Skin of body (tissue), 3 donors: ENCODE measurements at places on chromosomes 1 and 21. TPM values are rescaled to one million over a fixed set of nuclear protein-coding genes. Genes with fewer than 3 reads are reported as not detected.

GRCh38 chr1:171595324-171595723 is 26.7 kb upstream of the MYOCOS start:
- no peak for DNase-seq

- no peak for DNase-seq
Observed at GRCh38 chr1:27388337-27389005, 4.0 kb upstream of the GPR3 start.

- DNase-seq = no peak
Observed at GRCh38 chr1:99457381-99458165, 188.3 kb upstream of the PALMD start.

DNA sequence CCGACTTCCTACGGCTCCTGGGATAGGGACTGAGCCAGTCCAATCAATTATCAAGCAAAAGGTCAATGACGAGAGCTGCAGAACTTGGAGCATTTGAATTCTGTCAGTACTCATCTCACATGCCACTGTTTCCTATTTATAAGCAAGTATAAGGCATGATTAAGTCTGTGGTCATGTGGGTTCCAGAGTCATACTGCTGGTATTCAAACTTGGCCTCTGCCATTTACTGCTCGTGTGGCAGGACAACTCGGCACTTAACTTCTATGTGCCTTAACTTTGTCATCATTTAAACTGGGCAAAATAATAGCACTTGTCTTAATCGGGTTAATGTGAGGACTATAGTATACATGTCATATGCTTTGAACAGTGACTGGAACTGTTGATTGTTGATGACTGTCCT is 44.9 kb upstream of the TNFSF18 start:
- DNase-seq = no peak

GRCh38 chr1:184513966-184514365 is 127.1 kb downstream of the C1orf21 start:
- no peak for DNase-seq

DNA sequence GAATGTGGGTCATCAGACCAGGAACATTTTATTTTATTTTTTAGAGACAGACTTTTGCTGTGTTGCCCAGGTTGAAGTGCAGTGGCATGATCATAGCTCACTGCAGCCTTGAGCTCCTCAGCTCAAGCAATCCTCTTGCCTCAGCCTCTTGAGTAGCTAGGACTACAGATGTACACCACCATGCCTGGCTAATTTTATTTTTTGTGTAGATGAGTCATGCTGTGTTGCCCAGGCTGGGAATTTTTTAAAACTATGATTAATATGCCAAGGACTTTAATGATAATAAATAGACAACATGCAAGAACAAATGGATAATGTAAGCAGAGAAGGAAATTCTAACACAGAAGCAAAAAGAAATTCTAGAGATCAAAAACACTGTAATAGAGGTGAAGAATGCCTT is 142.4 kb downstream of the AK5 start:
- DNase-seq = no peak

DNA sequence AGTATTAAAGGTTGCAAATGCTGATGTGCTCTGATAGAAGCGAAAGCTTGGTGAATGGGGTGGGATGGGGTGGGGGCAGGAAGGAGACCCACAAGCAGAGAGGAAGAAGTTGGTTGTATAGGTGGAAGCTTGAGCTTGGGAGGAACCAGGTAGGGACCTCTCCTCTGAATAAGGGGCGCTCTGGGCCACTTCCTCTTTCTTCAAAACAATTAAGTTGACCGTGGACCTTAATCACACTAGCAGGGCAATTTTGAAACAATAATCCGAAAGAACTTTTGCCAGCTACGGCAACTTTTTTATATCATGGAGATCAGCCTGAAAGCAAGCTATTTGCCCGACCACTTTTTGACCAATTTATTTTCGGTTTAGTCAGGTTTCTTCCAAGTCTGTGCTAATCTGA is 1.9 kb upstream of the DYRK1A start:
- DNase-seq = no peak

DNA sequence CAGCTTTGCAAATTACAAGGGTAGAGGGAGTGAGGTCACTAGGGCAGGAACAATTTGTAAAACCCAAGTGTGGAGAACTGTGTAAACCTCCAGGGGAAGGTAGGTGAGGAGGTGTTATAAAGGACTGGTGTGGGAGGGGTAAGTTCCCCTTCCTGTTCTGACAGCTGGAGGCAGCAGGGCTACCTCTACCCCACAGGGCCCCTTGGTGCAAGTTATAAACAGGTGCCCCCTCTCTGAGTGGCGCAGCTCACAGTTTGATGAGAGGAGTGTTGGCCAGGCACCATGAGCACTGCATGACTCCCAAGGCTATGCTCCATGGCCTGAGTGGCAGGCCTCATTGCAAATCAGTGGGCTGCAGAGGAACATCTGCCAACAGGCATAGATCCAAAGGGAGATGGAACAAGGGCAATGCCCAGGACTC is 41.0 kb downstream of the MFSD2A start:
- no peak for DNase-seq

DNA sequence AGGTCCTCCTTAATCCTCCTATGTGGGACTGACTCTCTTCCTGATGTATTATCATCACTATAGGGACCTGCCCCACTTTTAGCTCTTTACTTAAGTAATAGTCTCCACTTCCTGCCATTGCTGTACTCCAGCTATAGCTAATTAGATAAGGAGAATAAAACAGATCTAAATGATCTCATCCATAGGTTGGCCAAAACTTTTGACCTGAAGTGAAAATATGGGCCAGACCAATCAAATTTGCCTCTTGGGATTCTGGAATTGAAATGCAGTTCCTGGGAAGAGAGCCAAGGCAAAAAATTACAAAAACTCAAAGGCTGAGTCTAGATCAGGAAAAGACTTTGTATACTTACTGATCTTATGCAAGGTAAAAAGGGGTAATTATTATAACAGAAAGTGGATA is 36.1 kb upstream of the PDE4B start:
- DNase-seq = no peak

GRCh38 chr1:101435831-101436511 is 199.2 kb downstream of the S1PR1 start:
- no peak for DNase-seq

- no peak for DNase-seq
Observed at GRCh38 chr1:216553040-216553439, 129.8 kb upstream of the USH2A start.

GRCh38 chr1:180988253-180988752 is 34.4 kb downstream of the STX6 start:
- DNase-seq = no peak

GRCh38 chr1:168050307-168050706 is 86.4 kb downstream of the GPR161 start:
- DNase-seq = no peak

DNA sequence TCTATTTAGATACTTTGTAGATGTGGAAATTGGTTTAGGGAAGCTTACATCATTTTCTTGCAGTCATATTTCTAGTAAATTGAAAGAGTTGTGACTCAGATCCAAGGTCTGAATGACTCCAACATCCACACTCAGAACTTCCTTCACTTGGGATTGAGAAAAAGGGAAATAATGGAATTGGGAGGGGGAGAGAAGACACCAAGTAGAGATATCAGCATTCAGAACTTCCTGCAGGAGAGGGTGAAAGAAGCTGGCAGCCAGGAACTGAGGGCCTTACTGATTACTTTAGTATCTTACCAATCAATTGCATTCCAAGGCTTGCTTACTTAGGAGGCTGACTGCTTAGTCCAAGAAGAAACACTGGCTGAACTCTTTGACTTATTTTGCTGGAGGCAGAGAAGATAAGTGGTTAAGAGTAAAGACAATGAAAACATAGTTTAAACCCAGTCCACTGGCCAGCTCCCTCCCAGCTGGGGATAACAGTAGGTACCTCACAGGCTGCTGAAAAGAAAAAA is 21.7 kb downstream of the APP start:
- no peak for DNase-seq

GRCh38 chr1:208445758-208446203 is 201.6 kb upstream of the PLXNA2 start:
- DNase-seq = no peak

DNA sequence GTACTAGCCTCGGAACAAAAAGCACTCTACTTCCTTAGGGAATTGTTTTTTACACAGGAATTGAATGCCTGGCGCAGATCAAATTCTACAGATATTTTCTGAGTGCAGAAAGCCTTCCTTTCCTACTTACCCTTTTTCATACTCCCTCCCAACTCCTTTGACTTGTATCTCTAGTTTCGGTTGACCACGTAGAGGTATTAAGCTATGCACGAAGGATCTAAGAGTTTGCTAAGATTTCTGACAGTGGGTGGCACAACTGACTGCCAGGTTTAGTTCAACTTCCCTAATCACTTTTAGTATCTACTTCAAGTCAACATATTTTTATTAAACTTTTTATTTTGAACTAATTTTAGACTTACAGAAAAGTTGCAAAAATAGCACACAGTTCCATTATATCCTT is 5.0 kb downstream of the TOR1AIP2 start:
- DNase-seq = no peak

DNA sequence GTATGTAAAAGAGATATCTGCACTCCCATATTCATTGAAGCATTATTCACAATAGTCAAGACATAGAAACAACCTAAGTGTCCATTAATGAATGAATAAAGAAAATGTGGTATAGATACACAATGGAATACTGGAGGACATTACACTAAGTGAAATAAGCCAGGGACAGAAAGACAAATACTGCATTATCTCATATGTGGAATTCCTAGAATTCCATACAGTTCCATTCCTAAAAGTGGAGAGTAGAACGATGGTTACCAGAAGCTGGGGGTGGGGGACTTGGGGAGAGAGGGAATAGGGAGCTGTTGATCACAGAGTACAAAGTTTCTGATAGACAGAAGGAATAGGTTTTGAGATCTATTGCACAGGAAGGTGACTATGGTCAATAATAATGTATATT is 7.4 kb downstream of the TMED5 start:
- DNase-seq = no peak

DNA sequence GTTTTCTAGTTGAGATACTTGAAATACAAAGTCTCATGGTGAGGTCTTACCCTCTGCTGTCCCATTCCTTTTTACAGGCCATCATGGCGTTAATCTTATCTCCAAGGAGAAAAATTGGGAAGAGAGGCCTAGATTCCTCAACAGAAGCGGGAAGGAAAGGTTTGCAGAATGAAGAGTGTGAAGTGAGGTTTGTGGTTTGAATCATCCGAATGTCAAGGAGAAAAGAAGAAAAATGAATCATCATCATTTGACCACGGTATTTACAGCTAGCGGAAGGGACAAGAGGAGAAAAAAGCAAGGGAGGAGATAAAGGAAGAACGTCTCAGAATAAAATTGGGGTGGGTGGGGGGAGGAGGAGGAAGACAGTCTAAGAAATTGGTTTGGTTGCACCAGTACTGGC is 935 bp upstream of the COG2 start:
- DNase-seq = no peak

- peak; percentile 82 for DNase-seq
Observed at GRCh38 chr1:180515857-180516388, 13.5 kb upstream of the ACBD6 start.

GRCh38 chr1:48033495-48034045 is 36.4 kb upstream of the TRABD2B start:
- DNase-seq = no peak

- DNase-seq = no peak
Observed at GRCh38 chr1:47241114-47242113, 9.4 kb upstream of the TAL1 start.

- DNase-seq = peak; percentile 91
Observed at GRCh38 chr21:45471525-45472221, 66.7 kb downstream of the COL18A1 start.

DNA sequence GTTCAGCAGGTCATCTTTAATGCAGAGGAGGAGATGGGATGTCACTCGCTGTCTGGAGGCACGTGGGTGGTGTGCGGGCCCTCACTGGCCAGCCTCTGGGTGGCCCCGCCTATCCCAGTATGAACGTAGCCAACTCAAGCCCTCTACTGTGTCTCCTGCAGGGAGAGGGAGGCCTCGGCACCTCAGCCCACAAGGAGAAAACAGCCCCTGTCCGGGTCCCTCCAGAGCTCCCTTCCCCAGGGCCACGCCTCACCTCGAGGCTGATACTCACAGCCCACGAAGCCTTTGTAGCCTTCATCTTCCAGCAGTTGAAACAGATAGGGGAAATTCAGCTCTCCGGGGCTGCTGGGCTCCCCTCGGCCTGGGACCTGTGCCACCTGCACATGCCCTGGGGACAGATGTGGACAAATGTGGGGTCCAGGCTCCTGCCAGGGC is 2.6 kb downstream of the HYI start:
- DNase-seq = no peak

- DNase-seq = no peak
Observed at GRCh38 chr21:36841866-36842265, 124.6 kb downstream of the HLCS start.

DNA sequence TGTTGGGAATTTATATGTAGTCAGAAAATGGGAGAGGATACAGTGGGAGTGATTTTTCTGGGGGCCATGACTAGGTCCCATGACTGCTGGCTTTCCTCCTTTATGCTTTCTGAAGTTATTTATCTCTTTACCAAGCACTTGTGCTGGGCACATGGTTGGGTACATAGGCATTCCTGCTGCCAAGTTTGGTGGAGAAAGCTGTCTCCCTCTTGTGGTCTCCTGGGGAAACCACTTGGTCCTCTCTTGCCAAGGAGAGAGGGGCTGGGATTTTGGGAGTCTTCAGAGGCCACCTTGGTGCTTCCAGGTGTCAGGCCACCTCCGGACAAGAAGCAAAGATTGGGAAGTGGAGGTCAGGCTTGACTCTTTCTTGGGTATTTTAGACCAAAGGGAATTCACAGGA is 120.2 kb upstream of the KCNE2 start:
- DNase-seq = no peak

GJC2 gene
- 1.2 TPM for total RNA-seq

PTGFR gene
- 28.6 TPM for total RNA-seq

OR2T29 gene
- total RNA-seq = not detected

CORT gene
- 0.49 TPM for total RNA-seq

OLFML2B gene
- total RNA-seq = 25.3 TPM

HES3 gene
- total RNA-seq = not detected

SPRR3 gene
- 0.69 TPM for total RNA-seq

KRTAP21-3 gene
- total RNA-seq = not detected

SMIM34 gene
- total RNA-seq = 0.59 TPM

SLC35F3 gene
- 0.79 TPM for total RNA-seq

CNKSR1 gene
- total RNA-seq = 6.9 TPM

E2F2 gene
- 8.1 TPM for total RNA-seq

BRDT gene
- not detected for total RNA-seq

RASAL2 gene
- total RNA-seq = 15.9 TPM
